ENCODE measurements at places on chromosomes 2 and 18.
A peak's percentile ranks its signal among the peaks of the same experiment; 100 is the strongest.

DNA sequence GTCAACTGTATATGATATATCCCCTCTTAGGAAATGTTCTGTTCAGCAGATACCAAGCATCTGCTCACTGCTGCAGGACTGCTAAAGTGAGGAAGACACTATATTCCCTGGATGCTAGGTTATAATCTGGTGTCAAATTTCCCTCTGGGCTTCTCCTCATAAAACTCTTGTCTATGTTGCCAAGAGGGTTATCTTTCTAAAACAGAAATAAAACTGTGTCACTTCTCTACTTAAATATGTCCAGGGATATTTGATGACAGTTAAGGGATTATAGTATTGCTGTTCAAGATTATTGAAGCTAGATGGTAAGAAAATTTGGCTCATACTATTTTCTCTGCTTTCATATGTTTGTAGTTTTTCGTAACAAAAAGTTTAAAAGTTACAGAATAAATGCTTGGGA, 30.5 kb upstream of the SNRNP27 start:
- DNase-seq: no peak

- DNase-seq: no peak
Measured at GRCh38 chr2:69954084-69954483, 7.3 kb downstream of the ASPRV1 start.

DNA sequence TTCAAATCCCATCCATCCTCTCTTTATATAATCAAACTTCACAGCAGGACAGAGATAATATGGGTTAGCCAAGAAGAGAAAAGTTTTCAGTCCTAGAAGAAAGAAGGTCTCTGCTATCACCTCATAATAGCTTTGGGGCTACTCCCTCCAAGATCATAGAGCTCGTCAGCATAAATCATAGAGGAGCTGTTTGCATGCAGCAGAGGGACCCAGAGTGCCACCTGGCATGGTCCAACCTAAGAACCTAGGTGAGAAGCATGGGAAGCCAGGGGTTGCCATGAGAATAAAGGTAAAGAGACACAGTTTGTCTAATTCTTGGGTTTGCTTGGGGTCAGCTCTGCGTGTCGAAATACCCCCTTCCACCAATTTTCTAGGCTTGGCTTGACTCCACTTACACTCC, 87.1 kb upstream of the CYP1B1 start:
- DNase-seq: no peak

GRCh38 chr2:23335550-23335949, 49.4 kb upstream of the KLHL29 start:
- no peak for DNase-seq

GRCh38 chr2:35294636-35295263, 1060.8 kb upstream of the CRIM1 start:
- DNase-seq: no peak

DNA sequence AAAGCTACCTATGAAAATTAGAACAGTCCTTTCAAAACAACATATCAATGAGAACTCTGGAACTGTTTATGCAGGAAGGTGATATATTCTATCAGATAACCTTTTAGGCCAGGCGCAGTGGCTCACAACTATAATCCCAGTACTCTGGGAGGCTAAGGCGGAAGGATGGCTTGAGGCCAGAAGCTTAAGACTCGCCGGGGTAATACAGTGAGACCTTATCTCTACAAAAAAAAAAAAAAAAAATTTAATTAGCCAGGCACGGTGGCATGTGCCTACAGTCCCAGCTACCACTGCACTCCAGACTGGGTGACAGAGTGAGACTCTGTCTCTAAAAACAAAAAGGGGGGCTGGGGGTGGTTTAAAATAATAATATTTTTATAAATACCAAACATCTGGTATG, 77.9 kb downstream of the OSBPL1A start:
- peak; percentile 23 for DNase-seq

DNA sequence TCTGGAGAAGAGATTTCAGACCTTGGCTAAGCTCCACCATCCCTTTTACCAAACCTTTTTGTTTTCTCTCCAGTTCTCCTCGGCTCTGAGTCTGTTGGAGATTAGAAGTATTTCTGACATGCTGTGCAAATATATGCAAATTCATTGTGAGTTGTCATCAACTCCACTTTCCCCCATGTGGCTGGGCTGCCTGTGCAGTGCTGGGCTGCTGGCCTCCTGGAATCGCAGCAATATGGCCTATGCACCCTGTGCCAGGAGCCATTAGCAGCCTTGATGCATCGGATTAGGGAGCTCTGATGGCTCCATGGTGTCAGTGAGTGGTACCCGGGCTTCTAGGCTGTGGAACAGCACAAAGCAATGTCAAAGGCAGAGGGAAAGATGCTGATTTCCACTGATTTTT, 80.0 kb downstream of the GPR39 start:
- DNase-seq: no peak

- DNase-seq: peak; percentile 35
Measured at GRCh38 chr2:21317131-21317530, 193.4 kb downstream of the TDRD15 start.

GRCh38 chr18:57029761-57030160, 117.1 kb upstream of the BOD1L2 start:
- no peak for DNase-seq

DNA sequence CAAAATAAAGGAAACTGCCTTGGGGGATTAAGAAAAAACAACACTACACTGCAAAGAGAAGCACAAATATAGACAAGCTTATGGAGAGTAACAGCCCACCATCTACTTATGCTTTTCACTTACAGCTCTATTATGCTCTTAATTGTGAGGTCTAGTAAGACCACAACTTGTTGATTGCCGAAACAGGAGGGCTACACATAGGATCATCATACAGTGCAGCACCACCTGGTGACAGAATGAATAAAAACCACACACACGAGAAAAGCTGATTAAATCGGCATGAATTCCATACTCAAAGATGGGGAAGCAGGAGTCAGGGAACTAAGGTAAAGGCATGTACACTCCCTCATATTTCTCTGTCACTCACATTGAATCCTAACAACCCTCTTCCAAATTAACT, 259.2 kb downstream of the IKZF2 start:
- DNase-seq: no peak

GRCh38 chr18:35969676-35970075, 2.8 kb upstream of the RMP24 start:
- no peak for DNase-seq

GRCh38 chr2:102149644-102150455, 7.3 kb downstream of the IL1R1 start:
- DNase-seq: no peak

DNA sequence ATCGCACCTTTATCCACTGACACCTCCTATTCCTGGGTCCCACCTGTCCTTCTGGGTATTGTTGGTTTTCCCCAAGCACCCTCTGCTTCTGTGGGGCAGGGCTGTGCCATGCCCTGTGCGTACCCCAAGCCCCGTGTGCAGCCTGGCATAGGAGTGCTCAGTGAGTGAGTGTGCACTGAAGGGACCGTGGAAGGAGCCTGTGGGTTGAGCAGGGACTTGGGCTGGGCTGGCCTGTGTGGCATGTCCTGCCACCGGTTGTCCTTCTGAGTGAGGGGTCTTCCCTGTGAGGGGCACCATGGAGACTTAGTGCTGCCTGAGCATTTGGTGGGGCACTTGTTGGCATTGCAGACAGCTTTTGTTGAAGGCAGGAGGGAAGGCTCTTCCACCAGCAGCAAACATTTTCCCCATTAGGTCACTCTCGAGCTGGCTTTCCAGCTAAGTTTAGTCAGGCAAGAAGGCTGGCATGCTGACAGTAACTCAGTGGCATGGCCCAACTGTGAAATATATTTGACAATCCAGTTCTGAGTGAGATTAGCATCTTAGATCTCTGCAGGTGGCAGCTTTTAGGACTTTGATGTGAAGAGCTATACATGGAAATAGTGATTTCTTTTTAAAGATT, 64.7 kb downstream of the LPIN1 start:
- DNase-seq: no peak
